Naive thymus-derived CD4-positive, alpha-beta T cell (primary cell): ENCODE measurements at places on chromosomes 12 and 14. TPM values are rescaled to one million over a fixed set of nuclear protein-coding genes. Genes with fewer than 3 reads are reported as not detected.

Gene TMEM121
- 4.0 TPM for polyA plus RNA-seq

Gene MYO1A
- polyA plus RNA-seq: 0.68 TPM

Gene KIF26A
- polyA plus RNA-seq: not detected

Gene P2RX7
- 2.0 TPM for polyA plus RNA-seq

- H3K27me3 ChIP-seq: no peaks in the 10 kb centered on the region
- no peak overlapping the region for H3K4me3 ChIP-seq
- no peak overlapping the region for H3K27ac ChIP-seq
- DNase-seq: no peak
Observed at GRCh38 chr12:76634133-76634532, 74.6 kb upstream of the OSBPL8 start.

DNA sequence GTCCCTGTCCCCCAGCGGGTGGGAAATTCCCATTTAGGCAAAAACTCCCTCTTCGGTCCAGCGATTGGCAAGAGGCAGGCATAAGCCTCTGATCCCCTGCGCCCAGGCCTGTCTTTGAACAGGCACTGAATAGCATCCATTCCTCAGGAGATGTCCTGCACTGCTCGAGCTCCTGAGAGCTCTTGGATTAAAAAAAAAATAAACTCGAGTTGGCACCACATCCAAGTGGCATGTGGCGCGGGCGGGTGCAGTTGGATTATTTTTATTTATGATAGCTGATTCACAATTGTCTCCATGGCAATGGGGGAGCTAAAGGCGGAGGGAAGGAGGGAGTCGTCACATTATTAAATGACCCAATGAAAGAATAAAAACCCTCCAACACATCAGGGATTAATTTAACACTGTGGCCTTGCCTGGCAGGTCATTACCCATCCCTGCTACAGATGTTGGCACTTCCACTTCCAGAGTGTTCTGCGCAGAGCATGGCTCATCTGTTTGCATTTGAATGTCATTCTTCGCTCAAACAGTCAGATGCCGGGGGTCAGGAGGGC is 207.2 kb downstream of the AACS start:
- H3K27me3 ChIP-seq: no peaks in the 10 kb centered on the region
- no peaks in the 10 kb centered on the region for H3K36me3 ChIP-seq
- DNase-seq: no peak
- no peak overlapping the region for H3K27ac ChIP-seq
- no peaks in the 10 kb centered on the region for H3K4me1 ChIP-seq
- no peak overlapping the region for H3K4me3 ChIP-seq

- no peaks in the 10 kb centered on the region for H3K36me3 ChIP-seq
- H3K27me3 ChIP-seq: no peaks in the 10 kb centered on the region
- no peak overlapping the region for H3K27ac ChIP-seq
- no peak for DNase-seq
- H3K4me1 ChIP-seq: no peaks in the 10 kb centered on the region
Observed at GRCh38 chr14:32702562-32702961, 236.1 kb upstream of the NPAS3 start.

GRCh38 chr12:3881281-3881950 is 8.2 kb upstream of the PARP11 start:
- no peaks in the 10 kb centered on the region for H3K4me1 ChIP-seq
- H3K4me3 ChIP-seq: no peak overlapping the region
- no peaks in the 10 kb centered on the region for H3K27me3 ChIP-seq
- H3K36me3 ChIP-seq: no peaks in the 10 kb centered on the region
- H3K27ac ChIP-seq: no peak overlapping the region
- DNase-seq: no peak

DNA sequence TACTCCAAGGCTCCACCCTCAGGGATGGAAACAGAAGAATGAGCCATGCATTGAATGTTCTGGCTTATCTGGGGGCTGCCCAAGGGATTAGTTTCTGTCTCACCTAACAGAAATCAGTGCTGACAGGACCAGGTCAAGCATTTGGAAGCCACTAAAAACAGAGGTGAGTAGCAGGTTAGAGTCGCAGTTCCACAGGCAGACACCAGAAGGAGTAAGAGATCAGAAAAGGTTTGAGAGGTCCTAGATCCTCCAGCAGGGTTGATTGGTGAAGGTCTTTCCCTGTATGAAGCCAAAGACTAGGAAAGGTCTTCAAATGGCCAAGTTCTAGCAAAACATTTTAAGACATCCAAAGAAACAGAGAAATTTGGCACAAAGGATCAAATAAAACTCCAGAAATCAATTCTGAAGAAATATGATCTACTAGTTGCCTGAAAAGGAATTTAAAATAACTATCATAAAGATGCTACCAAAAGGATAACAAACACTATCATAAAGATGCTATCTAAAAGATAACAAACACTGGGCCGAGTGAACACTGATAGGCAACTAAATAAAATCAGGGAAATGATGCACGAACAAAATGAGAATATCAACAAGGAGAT is 19.5 kb upstream of the TTC9 start:
- no peaks in the 10 kb centered on the region for H3K4me1 ChIP-seq
- no peak overlapping the region for H3K27ac ChIP-seq
- no peaks in the 10 kb centered on the region for H3K36me3 ChIP-seq
- no peak overlapping the region for H3K4me3 ChIP-seq

DNA sequence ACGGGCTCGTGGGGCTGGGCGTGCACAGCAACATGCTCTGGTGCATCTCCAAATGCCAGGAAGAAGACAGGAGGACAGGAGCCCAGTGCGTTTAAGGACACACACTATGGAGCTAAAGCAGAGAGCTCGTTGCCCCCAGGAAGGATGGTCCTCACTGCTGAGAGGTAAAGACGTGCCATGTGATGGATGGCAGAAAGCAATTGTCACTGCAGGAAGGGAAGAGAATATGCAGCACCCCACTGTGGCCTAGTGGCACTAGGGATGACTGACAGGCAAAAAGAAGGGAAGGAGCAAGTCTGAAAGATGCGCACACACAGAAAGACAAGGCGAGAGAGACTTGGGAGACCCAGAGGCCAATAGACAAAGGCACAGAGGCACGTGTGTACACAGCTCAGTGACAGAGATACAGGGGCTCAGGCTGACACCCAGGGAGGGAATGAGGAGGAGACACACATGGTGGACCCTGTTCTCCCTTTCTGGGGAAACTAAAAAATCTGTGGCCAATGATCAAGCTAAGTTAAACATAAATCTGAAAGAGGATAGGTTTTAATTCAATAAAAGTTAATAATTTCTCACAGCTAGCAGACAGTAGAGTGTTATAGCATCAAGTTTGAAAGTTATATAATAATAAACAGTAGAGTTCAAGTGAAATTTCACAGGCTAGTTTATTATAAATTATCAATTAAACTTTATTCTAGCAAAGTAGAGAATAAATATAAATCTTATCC is 78.8 kb downstream of the CRACR2A start:
- H3K36me3 ChIP-seq: peaks cover 90% of the 10 kb centered on the region
- H3K27me3 ChIP-seq: no peaks in the 10 kb centered on the region
- H3K4me3 ChIP-seq: no peak overlapping the region
- H3K27ac ChIP-seq: no peak overlapping the region

DNA sequence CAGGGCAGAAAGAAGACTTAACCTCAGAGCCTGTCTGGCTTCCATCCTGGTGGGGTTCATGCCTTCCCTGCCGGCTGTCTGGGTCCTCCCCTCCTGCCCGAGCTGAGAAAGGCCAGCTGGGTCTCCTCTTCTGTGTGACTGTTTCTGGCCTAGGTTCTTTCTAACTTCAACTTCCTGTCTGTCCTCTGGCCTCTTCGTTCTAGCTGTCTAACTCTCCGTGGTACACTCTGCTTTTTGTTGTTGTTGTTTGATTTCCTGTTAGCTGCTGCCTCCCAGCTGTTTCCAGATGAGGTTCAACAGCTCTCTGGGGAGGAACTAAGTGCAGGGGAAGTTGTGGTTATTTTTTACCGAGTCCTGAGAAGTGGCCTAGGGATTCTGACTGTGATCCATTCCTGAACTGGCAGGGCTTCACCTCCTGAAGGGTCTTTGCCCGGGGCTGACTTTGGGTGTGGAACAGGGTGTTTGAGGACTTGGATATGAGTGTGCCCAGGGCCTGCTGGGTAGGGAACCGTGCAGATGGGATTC is 3.2 kb downstream of the MLXIP start:
- no peaks in the 10 kb centered on the region for H3K27me3 ChIP-seq
- peaks cover 32% of the 10 kb centered on the region for H3K4me1 ChIP-seq
- no peaks in the 10 kb centered on the region for H3K36me3 ChIP-seq
- peak overlapping the region; percentile 82 for H3K27ac ChIP-seq

DNA sequence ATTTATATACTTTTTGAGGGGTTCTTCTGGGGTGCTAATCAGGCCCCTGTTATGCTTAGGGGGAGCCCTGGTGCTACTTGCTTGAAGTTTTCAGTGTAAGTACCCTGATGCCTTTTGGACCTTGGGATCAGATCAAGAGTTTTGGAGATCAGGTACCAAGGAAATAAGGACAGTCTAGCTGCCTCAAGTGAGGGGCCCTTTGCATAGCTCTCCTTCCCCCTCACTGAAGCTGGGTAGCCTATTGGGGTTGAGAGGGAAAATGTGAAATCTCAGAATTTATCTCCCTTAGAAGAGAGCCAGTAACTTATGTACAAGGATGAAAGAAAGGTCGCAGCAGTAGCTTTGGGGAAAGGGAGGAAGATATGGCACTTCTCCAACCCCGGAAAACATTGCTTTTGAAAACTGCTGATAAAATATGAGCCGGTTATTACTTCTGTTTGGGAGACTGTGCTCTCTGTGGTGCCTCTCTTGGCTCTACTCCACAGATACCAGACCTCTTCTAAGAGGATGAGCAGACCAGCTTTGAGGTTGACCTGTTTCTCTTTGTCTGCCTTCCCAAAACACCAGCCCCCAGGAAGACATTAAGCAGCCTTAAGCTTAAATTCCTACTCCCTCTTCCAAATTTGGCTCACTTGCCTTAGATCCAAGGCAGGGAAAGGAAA is 8.8 kb upstream of the AMHR2 start:
- no peak for DNase-seq
- H3K4me1 ChIP-seq: peaks cover 17% of the 10 kb centered on the region
- H3K4me3 ChIP-seq: no peak overlapping the region

GRCh38 chr12:79455286-79455685 is 235.5 kb downstream of the PAWR start:
- H3K27ac ChIP-seq: no peak overlapping the region
- H3K4me3 ChIP-seq: no peak overlapping the region
- no peaks in the 10 kb centered on the region for H3K4me1 ChIP-seq
- no peak for DNase-seq
- no peaks in the 10 kb centered on the region for H3K27me3 ChIP-seq
